Activated CD8-positive, alpha-beta T cell treated with anti-CD3 and anti-CD28 coated beads, Interleukin-2, amount 10 ng/mL, durations not matched to agents 7 days and 5 days (primary cell): ENCODE measurements at places on chromosomes 3 and 15. TPM values are rescaled to one million over a fixed set of nuclear protein-coding genes. Genes with fewer than 3 reads are reported as not detected.
A peak's percentile ranks its signal among the peaks of the same experiment; 100 is the strongest.

- H3K4me1 ChIP-seq, result no peaks in the 10 kb centered on the region
- no peak for DNase-seq
- H3K27ac ChIP-seq, result no peak overlapping the region
Measured at GRCh38 chr3:81658322-81658997, 103.0 kb downstream of the GBE1 start.

CILP gene
- total RNA-seq, result 0.08 TPM

DNA sequence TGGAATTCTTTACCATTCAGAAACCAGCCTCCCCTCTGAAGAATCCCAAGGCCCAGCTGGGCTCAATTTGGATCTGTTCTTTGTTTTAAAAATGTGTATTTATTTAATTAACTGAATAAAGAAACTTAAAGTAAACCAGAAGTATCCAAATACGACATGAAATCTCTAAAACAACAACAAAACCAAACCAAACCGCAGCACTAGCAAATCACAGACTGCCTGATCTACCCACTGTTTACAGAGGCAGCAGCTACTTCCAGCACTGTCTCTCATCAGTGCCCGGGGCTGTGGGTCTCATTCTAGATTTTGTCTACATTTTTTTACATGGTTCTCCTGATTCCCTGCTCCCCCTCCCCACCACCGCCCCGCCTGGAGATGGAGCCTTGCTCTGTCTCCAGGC is 2.3 kb downstream of the FLNB start:
- peaks cover 40% of the 10 kb centered on the region for H3K4me1 ChIP-seq
- H3K27me3 ChIP-seq, result no peaks in the 10 kb centered on the region
- H3K36me3 ChIP-seq, result no peaks in the 10 kb centered on the region
- no peak for DNase-seq

ASB14 gene
- not detected for total RNA-seq

- H3K27ac ChIP-seq, result no peak overlapping the region
- peaks cover 26% of the 10 kb centered on the region for H3K4me1 ChIP-seq
- H3K36me3 ChIP-seq, result peaks cover 66% of the 10 kb centered on the region
- H3K27me3 ChIP-seq, result peaks cover 36% of the 10 kb centered on the region
Measured at GRCh38 chr3:45095916-45096526, 50.2 kb downstream of the CDCP1 start.

- H3K4me3 ChIP-seq, result peak overlapping the region; percentile 93
- peaks cover 67% of the 10 kb centered on the region for H3K36me3 ChIP-seq
- DNase-seq, result no peak
- H3K27me3 ChIP-seq, result no peaks in the 10 kb centered on the region
- peak overlapping the region; percentile 99 for H3K27ac ChIP-seq
Measured at GRCh38 chr15:25849157-25849921, 13.8 kb downstream of the ATP10A start.
